ENCODE measurements at places on chromosomes 1 and 21.

DNA sequence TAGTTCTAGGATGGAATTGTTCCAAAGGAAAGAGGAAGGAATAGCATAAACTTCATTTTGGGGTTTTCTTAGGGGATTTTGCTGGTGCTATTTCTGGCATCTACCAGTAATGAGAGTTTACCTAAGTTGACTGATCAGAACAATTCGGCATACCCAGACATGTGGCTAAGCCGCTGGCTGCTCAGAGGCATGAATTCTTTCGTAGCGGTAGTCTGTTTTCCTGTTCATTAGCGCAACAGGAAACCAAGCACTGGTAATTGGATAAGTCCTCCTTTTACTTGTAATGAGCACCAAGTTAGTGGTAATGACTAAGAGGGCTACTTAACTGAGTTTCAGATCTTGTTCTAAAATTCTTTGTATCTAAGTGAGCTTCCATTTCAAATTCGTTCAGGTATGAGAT lies 38.6 kb downstream of the C21orf91 start:
- DNase-seq, result no peak

GRCh38 chr1:32992489-32993323 lies 28.1 kb upstream of the RNF19B start:
- no peak for DNase-seq

GRCh38 chr1:118698911-118699310 lies 289.2 kb downstream of the TBX15 start:
- DNase-seq, result no peak

- DNase-seq, result no peak
These were observed 66.7 kb downstream of the XCL1 start for GRCh38 chr1:168643152-168643551.

GRCh38 chr1:230800891-230801840 lies 54.0 kb downstream of the CAPN9 start:
- DNase-seq, result no peak

GRCh38 chr1:99207216-99207615 lies 57.1 kb upstream of the PLPPR4 start:
- no peak for DNase-seq

DNA sequence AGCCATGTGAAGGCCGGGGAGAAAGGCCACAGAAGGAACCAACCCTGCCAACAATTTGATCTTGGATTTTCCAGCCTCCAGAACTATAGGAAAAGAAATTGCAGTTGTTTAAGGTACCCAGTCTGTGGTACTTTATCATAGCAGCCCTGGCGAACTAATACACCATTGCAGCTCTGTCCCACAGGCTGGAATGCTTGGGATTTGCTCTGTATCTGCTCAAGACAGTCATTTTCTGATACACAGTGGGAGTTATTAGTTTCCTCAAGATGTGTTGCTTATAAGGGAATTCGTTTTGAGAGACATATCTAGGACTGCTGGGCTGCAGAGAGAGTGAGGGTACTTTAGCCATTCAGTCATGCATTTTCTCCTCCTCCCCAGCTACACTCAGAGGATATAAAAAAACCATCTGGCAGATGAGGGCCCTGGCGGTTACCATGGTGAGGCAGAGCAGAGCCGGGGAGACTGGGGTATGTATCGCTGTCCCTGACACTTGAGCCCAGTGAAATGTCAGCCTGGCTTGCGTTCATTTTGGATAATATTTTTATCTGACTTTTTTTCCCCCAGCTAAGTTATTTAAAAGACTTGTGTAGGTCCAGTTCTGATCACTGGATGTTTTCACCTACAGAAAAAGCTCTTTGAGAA lies 104.6 kb downstream of the DIRAS3 start:
- DNase-seq, result no peak

DNA sequence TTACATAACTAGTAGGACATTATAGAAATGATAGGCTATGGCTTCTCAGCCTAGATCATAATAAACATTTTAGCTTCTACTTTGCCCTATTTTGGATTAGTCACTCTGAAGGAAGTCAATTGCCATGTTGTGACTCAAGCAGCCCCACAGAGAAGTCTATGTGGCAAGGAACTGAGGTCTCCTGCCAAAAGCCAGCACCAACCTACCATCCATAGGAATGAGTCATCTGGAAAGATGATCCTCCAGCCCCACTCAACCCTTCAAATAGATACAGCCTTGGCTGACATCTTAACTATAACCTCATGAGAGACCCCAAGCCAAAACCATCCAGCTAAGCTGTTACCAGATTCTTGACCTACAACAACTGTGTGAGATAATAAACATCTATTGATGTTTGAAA lies 76.3 kb upstream of the BEND5 start:
- no peak for DNase-seq

DNA sequence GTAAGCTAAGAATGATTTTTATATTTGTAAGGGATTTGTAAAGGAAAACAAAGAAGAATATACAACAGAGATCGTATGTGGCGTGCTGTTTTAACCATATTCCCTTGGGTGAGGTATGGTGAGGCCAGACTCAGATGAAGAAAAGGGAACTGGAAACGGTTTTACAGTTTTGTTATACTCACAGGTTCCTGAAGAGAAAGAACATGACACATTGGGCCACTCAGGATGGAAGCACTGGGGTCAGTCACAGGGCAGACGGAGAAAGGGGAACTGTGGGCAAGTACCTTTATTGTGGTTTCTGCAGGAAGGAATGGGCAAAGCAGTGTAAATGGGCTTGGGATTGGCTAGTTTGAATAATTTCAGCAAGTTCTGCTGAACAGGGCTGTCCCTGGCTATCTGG lies 177.4 kb downstream of the LBR start:
- DNase-seq, result no peak

DNA sequence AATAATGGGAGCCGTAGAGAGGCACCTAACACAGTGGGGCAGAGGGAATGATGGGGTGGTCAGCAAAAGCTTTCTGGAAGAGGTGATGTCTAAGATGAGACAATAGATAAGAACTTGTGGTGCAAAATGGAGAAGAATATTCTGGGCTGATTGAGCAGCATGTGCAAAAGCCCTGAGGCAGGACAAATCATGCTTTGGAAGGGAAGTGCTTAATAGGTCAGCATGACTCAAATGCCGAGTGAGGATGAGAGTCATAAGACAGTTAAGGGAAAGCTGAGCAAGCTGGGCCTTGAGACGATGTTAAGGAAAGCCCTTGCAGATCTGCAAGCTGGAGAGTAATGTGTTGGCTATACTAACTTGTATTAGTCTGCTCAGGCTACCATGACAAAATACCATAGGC lies 37.3 kb upstream of the ASB17 start:
- no peak for DNase-seq

DNA sequence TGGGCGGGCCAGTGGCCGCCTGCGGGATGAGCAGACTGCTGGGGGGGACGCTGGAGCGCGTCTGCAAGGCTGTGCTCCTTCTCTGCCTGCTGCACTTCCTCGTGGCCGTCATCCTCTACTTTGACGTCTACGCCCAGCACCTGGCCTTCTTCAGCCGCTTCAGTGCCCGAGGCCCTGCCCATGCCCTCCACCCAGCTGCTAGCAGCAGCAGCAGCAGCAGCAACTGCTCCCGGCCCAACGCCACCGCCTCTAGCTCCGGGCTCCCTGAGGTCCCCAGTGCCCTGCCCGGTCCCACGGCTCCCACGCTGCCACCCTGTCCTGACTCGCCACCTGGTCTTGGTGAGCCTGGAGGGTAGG lies 2.1 kb downstream of the B4GALT2 start:
- no peak for DNase-seq

DNA sequence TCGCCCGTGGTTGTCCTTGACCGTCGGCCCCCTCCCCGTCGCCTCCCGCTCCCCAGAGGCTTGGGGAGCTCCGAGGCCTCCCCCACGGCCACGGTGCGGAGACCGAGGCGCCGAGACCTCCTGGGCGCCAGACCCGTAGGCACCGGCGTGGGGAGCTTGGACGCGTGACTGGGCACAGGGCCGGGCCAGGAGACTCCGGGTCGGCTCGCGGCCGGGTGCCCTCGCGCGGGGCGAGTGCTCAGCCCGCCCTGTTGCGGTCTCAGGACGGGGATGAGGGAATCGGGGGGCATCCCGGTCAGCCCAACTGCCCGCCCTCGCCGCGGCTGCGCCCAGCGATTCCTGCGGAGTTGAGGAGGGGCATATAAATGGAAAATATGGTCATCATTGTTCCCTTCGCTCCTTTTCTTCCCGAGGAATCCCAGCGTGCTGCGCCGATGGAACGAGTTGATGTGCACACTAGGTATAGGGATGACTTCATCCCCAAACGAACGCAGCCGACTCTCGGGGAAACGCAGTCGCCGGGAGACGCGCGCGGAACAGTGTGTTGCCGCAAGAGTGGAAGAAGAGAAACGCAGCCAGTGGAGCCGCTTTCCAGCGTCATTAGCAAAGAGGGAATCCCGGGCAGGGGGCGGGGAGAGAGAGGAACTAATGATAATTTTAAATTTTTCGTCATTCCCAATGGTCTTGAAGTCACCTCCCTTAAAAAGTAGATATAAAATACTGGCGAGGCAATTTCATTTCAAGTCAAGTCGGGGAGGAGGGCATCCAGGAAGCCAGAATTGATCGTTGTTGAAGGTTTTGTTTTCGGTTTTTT lies 747 bp upstream of the ENAH start:
- no peak for DNase-seq

DNA sequence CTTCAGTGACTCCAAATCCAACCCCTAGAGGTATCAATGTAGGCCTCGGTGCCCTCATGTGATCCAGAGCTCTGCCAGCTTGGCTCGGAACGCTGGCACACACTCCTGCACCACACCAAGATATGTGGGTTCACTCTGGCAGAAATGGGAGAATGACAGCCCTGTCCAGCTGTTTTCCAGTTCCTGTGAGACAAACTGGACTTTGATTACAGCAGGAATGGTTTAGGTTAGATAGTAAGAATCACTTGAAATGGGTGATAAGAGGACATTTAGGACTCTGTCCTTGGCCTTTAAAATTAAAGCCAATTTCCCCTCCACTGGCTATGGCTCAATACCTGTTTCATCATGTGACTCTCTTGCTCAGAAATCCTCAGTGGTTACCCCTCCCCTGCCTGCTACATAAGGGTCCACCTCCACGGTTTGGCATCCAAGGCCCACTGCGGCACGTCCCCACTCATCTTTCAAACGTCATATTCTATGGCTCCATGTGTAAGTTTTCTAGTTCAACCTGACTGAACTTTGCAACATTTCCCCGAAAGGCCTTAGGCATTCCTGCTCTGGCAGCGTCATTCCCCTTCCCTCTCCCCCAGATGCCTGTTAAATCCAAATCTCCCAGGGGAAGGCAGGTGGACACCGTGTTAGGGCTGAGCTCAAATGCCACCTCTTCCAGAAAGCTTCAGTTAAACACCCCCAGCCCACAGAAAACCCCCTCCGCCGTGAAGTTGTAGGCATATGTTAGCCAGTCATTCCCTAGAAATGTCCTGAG lies 44.7 kb downstream of the PLEKHA6 start:
- no peak for DNase-seq

- DNase-seq, result no peak
These were observed 42.2 kb upstream of the POU3F1 start for GRCh38 chr1:38088791-38089190.

DNA sequence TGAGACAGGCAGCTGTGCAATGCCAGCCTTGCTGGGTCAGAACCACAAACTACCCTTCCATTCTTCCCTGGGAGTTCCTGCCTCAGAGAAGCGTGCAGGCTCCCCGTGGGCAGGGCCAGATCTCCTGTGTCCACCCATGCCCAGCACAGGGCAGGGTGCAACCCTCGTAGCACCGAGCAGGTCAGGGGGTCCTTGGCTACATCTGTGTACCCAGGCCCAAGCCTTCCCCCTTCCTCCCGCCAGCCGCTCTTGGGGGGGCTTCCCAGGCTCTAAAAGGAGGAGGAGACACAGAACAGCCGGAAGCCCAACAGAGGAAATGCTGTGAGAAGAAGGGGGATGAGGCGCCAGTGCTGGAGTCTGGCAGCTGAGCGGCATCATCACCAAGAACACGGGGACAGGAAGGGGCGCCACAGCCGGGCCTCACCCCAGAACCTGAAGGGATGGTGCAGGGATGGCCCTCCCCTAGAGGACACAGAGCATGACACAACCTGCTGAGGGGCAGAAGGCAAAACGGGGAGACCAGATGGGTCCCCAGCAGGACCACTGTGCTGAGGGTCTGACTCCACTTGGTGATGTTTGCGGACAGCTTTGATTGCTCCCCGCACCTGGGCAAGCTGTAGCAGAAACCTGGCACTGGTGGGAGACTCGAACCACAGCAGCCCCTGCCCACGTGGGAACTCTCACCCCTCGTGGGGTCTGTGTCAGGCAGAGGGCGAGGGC lies 233.2 kb downstream of the NPHP4 start:
- no peak for DNase-seq

DNA sequence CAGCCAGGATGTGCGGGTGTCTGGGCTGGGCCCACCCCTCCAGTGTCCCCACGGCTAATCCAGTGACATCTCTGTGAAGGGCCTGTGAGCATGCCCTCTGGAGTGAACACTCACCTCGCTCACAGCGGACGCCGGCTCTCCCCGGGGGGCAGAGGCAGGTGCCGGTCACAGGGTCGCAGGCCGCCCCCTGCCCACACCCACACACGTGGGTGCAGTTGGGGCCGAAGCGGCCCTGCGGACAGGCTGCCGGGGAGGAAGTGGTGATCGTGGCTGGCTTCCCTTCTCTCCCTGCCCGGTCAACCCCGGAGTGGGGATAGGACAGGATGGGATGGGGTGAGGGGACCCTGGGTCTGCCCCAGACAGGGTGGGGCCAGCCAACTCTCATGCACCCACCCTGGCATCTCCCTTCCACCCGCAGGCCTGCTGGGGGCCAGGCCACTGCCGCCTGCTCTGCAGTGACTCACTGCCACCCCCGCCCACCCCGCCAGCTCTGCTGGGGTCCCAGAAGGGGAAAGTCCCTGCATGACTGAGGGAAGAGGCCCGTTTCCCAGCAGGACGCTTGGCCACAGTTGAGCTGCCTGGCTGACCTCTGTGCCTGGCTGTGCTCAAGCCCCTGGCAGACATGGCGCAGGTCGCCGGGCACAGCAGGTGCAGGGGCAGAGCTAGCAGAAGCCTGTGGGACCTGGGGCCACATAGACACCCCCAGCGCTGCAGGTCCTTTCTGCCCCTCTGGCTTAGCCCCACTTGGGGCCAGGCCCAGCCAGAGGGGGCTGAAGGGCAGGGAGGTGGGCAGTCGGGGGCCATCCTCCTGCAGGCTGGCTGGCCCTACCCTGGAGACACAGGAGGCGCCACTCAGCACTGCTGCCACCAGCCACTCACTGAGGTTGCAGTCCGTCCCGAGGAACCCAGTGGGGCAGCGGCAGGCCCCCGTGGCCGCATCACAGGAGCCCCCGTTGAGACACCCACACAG lies 41.6 kb downstream of the ARHGEF16 start:
- no peak for DNase-seq

GRCh38 chr1:202551683-202552082 lies 158.6 kb downstream of the SYT2 start:
- no peak for DNase-seq

DNA sequence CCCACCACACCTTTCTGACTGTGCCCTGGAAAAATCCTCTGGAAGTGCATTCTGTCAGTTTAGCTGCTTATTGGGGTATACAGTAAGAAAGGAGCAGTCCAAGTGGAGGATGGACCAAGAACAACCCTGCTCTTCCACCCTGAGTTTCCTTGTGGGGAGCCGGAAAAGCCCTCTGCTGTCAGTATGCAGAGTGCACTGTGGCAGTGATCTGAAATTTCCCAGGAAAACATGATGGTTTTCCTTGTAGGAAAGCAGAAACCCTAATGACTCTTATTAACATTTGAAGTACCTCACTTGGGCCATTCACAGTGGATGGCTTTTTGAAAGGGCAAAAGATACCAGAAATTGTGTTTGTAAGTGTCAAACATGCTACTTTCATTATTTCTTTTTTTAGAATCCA lies 20.5 kb downstream of the ELAVL4 start:
- no peak for DNase-seq

All from activated gamma-delta T cell (primary cell).